ENCODE measurements at places on chromosomes 2 and 18. TPM values are rescaled to one million over a fixed set of nuclear protein-coding genes. Genes with fewer than 3 reads are reported as not detected.

GRCh38 chr18:29188760-29189159, 1011.8 kb upstream of the CDH2 start:
- no peak for DNase-seq

GRCh38 chr18:33277431-33277830, 163.1 kb downstream of the CCDC178 start:
- no peak for DNase-seq

GRCh38 chr2:147603876-147604275, 241.0 kb upstream of the ACVR2A start:
- no peak for DNase-seq

Gene PPIL3
- 16.2 TPM for total RNA-seq

Gene EFHD1
- 22.6 TPM for total RNA-seq

All from vagina (tissue), 2 donors.